Stimulated activated CD8-positive, alpha-beta memory T cell treated with anti-CD3 and anti-CD28 coated beads, Interleukin-7, amount 100 ng/mL, for 1 hour (primary cell): ENCODE measurements at places on chromosomes 6 and 20.

GRCh38 chr6:122653094-122653493 lies 42.9 kb downstream of the PKIB start:
- no peak for DNase-seq

- no peak for DNase-seq
These were observed 36.1 kb downstream of the MDFI start for GRCh38 chr6:41674231-41675000.

GRCh38 chr20:64119681-64120341 lies 12.4 kb upstream of the NPBWR2 start:
- no peak for DNase-seq

DNA sequence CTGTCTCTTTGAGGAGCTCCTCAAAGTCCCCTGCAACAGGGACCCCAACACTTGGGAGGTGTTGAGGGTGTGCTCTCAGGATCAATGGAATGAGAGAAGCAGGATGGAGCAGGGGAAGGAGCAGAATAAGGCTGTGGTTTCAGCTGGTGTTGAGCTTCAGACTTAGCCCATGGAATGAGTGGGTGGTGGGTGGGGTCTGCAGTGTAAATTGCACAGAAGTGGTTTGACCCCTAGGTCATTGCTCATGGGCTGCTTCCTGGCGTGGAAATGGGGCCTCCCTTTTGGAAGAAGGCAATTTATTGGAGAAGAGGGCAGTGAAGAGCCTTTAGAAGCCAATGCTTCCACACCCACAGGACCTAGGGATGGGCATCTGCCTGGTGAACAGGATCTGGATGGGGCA lies 37.0 kb upstream of the KCNG1 start:
- DNase-seq = no peak

- DNase-seq = no peak
These were observed 92.3 kb downstream of the ATRN start for GRCh38 chr20:3563133-3563532.

- DNase-seq = no peak
These were observed 9.5 kb downstream of the DDX27 start for GRCh38 chr20:49228676-49229075.

DNA sequence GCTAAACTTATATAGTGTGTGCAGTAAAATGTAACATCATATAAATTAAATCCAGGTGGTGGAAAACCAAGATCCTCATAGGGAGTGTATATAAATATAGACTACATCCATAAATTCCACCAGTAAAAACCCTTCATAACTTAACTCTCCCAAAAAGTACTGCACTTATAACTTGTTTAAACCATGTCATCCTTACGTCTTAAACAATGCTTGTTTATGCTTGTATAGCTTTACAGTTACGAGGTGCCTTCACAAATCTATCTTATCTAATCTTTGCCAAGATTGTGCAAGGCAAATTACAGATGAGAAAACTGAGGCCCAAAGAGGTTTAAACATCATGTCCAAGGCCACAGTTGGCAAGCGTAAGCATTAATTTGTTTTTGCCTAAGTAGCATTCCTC lies 71.3 kb downstream of the BCAS1 start:
- DNase-seq = no peak

DNA sequence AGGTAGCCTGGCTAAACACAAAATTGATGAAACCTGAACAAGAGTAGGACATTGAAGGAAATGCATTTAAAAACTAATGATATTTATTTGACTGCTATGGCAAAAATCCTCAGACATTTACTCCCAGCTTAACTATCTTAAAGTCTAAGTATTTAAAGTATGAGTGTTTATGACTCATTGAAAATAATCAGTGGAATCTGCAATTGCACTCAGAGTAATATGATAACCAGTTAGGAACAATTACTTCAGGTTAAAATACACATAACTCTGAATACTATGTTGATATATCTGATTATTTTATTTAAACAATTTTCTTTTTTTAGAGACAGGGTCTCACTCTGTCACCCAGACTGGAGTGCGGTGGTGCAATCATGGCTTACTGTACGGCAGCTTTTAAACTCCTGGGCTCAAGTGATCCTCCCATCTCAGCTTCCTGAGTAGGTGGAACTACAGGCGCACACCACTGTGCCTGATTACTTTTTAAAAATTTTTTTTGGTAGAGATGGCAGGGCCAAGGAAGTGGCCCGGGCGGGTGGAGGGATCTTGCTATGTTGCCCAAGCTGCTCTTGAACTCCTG lies 43.9 kb downstream of the FILIP1 start:
- no peak for DNase-seq

GRCh38 chr6:148650941-148651505 lies 95.8 kb upstream of the UST start:
- no peak for DNase-seq

DNA sequence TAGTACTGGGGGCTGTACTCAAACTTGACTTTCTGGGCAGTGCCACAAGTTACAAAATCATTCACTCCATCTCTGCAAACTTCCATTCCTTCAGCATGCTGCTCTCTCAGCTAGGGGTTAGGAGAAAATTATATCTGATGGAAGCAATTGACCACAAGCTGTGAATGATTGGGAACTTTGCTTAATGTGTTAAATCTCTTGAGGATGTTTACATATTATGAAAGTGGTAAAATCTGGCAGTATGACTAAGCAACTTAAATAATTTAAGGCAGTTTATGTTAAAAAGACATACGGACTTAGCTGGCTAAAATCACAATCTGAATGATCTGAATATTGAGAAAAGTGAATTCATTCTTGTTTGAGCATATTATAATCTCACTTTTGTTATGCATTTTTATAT lies 415.0 kb downstream of the PHF3 start:
- DNase-seq = no peak

GRCh38 chr20:51574248-51575033 lies 31.9 kb upstream of the NFATC2 start:
- DNase-seq = no peak

- DNase-seq = no peak
These were observed 10.1 kb upstream of the NHSL1 start for GRCh38 chr6:138509371-138509770.

- no peak for DNase-seq
These were observed 521.6 kb downstream of the CD83 start for GRCh38 chr6:14638906-14639761.

- DNase-seq = no peak
These were observed 91.8 kb downstream of the CARMIL1 start for GRCh38 chr6:25371037-25371347.

DNA sequence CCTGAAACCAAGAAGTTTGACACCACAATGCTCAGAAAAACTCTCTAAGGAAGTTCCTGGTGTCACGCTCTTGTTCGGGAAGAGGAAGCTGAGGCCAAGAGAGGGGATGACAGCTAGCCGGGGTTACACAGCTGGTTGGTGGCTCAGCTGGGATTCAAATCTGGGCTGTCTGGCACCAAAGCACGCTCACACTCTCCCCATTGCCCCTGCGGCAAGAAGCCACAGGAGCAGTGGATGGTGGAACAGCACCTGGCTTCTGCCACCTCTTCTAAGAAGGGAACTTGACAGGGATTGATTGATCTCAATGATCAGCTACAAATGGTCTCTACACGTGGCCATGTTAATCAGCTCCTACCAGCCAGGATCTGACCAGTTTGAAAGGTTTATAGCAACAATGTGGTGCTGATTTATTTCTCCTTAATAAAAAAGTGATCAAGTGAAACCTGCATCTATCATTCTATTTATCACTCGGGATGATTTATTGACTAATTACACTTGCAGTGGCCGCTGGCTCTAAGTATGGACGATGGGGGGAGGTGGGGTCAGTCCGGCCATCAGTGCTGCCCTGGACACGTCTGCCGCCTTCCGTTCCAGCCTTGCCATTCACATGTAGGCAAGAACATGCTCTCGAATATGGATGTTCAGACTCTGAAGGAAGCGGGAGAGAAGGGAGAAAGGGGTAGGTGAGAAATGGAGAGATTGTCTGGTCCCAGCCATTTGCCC lies 71.9 kb upstream of the TOP1 start:
- no peak for DNase-seq

DNA sequence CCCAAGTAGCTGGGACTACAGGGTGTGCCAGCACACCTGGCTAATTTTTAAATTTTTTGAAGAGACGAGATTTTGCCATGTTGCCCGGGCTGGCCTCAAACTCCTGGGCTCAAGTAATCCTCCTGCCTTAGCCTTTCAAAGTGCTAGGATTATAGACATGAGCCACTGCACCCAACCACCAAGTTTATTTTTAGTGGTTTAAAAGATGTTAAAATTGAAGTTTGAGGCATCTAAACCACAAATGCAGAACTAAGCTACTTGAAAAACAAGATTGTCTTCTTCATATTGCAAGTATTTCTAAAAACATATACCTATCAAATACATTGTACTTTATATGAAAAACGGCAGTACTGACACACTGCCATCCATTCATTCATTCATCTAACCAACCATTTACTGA lies 31.6 kb downstream of the WASF1 start:
- no peak for DNase-seq

GRCh38 chr6:142406131-142406530 lies 104.3 kb downstream of the ADGRG6 start:
- no peak for DNase-seq

DNA sequence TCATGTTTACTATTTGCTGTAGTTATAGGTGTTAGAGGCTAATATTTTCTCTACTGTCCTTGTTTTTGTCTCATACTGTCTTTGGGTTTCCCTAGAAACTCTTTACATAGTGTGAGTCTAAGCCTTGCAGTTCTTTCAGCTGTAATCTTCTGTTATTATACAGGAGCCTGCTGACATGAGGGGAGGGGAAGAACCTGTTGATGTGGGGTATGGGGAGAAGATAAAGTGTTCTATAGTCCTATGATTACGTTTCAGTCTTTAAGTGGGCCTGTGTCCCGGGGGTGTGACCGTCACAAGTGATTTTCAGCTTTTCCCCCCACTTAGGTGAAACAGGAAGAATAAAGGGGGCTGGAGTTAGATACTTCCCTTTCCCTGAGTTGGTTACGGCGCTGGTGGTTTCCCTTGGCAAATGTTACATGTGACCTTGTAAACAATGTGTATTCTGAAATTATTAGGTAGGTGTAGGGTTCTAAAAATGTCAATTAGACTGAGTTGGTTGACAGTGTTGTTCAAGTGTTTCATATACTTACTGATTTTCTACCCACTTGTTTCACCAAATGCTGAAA lies 41.3 kb downstream of the REV3L start:
- DNase-seq = no peak

DNA sequence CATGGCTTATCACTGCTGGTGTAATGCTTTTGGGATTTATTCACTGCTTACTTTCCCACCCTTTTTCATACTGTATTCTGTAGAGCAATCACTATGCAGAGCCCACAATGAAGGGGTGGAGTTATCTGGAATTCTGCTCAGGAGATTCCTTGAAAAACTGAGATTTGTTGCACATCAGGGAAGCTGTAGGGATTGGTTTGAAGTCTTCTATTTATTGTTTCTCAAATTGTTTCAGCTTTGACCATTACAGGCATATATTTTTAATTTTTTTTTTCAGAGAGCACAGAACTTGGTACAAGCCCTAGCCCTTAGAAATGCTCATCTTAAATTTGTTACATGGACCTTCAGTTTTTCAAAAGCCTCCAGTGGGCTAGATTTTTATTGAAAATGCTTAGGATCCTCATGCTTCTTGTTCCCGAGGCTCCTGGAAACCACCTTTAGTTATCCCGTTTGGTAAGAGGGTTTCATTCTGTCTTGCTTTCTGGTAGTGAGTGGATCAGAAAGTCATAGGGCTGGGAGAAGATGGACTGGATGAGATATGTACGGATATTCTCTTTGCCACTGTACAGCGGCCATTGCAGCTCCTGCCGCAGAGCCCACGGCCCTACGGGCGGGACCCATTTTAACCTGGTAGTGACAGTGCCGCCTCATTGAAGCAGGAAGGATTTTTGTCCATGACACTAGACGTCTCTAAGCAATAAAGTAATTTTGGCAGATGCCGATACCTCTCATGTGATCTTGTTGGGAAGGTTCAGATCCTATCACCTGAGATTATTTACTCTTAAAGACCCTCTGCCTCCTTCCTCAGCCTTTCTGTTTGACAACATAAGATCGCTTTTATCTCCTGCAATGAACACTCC lies 45.3 kb upstream of the ZNF184 start:
- DNase-seq = no peak

DNA sequence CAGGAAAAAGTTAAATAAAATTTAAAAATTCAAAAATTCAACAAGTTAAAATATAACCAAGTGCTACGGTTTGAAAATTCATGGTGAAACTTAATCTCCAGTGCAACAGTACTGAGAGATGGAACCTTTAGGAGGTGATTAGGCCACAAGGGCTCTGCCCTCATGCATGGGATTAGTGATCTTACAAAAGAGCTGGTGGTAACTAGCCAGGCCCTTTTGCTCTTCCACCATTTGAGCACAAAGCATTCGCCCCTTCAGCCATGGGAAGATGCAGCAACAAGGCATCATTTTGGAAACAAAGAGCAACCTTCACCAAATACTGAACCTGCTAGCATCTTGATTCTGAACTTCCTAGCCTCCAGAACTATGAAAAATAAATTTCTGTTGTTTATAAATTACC lies 80.9 kb downstream of the RNGTT start:
- DNase-seq = no peak

GRCh38 chr6:131682442-131682841 lies 18.8 kb downstream of the OR2A4 start:
- DNase-seq = no peak

DNA sequence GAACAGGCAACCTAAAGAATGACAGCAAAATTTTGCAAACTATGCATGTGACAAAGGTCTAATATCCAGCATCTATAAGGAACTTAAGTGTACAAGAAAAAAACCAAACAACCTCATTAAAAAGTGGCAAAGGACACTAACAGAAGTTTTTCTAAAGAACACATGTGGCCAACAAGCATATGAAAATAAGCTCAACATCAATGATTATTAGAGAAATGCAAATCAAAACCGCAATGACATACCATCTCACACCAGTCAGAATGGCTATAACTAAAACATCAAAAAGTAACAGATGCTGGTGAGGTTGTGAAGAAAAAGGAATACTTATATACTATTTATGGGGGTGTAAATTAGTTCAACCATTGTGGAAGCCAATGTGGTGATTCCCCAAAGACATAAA lies 5.5 kb downstream of the RFPL4B start:
- no peak for DNase-seq

- DNase-seq = no peak
These were observed 758.7 kb upstream of the MAN1A1 start for GRCh38 chr6:120108061-120108795.

DNA sequence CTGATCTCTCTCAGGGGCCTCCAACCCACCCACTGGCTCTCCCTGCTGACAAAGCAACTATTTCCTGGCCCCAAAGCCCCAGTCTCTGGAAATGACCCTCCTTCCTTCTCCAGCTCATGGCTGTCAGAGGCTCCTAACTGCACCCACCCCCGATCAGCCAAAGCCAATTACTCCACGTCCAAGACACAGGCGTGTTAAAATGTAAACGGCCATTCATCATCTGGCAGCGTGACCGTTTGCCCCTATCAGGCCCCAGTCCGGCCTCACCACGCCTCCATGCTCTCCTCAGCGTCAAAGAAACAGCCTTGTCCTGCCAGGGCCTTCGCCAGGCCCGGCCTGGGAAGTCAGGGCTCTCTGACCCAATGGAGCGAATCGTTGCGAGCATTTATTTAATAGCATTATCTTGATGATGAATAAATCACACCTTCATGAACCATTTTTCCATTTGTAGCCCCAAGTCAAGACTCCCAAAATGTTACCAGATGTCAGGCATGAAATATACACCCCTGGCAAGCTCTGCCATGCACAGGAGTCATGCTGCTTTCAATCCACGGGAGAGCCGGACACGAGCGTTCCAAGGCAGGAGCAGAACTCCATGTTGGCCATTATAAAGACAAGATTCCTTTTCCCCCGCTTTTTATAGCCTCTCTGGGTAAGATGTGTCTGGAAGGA lies 17.7 kb downstream of the RIPOR3 start:
- DNase-seq = no peak
